Midbrain (tissue), 1 donor: ENCODE measurements at places on chromosomes 5 and 9.

- no peak for DNase-seq
Measured at GRCh38 chr5:27252911-27253310, 214.5 kb upstream of the CDH9 start.

DNA sequence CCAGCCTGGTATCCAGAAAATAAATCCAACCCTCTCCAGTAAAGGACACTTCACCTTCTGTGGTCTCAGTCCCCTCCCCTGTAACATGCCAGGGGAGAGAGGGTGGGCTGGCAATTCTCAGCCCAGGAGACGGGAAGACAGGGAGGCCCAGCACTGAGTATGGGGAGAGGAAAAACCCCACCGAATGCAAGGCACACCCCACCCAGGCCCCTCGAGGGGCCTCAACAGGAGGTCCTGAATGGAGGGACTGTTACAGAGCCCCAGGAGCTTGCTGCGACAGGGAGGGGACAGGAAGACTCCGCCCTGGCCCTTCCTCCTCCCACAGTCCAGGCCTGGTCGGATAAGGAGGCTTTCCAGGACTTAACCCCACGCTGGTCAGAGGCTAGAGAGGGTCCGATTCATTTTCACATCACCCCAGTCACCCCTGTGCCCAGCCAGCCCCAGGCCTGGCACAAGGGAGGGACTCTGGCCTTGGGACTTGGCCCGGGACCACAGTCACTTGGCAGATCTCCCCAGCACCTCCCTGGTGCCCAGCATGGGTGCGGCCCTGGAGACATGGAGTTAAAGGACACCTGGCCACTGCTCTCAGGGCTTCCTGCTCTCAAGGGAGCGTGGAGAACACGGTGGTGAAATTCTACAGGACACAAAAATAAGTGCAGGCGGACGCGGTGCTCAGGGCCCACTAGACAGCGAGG, 44.9 kb upstream of the STXBP1 start:
- no peak for DNase-seq

DNA sequence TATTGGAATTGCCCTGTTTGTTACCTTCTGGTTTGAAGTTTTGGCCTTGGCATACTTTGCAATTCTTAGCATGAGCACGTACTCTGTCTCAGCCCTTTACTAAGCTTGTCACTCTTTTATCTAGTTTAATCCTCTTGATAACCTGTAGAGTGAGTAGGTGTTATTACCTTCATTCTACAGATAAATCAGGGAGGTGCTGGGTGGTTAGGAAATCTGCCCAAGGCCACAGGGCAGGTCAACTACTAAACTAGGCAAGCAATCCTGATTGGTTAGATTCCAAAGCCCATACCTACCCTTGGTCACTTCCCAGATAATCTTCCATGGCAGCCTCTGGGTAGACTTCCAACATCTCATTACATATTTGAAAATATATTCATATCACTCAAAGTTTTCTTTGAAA, 65.7 kb downstream of the PCSK5 start:
- no peak for DNase-seq

- no peak for DNase-seq
Measured at GRCh38 chr5:74672215-74672877, 12.7 kb upstream of the HEXB start.

DNA sequence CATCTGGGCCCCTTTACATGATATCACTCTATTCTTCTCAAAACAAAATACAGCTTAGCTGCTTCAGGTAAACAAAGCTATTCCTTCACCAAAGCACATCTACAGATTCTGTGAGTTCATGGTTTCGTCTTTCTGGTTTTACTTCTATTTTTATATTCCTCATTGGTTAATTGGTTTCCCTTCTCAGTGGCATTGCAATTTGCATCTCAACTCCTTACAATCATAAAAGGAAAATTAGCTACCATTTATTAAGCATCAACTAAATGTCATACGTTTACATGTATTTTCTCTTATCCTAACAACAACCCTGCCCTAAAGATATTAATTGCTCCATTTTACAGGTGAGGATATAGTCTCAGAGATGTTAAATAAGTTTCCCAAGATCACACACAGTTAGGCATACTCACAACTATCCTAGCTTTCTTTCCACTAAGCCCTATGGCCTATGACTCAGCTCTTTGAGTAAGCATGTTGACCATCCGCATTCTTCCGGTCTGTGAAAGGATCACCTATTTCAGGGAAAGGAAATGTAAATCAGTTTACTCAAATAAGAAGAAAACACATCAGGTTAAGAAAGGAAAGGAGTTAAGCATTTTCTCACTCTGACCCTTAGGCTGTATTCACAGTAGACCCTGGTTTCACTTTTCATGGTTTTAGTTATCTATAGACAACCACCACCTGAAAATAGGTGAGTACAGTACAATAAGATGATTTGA, 146.1 kb downstream of the CAAP1 start:
- DNase-seq, result no peak

DNA sequence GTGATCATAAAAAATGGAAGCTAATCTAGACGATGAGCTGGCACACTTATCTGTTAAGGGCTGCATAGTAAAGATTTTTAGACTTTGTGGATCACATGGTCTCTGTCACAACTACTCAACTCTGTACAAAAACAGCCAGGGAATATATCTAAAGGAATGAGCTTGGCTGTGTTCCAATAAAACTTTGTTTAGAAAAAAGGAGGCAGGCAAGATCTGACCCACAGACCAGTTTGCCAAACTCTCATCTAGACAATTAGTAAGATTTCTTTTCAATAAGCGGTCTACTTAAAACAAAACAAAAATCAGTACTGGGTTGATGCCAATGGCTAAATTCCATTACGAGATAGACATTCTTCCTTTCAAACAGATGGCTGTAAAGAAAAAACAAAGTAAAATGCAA, 53.0 kb upstream of the RETREG1 start:
- DNase-seq, result no peak

GRCh38 chr9:2427120-2427891, 194.3 kb upstream of the VLDLR start:
- DNase-seq, result no peak
